ENCODE measurements at places on chromosomes 1 and 21.
A peak's percentile ranks its signal among the peaks of the same experiment; 100 is the strongest.

GRCh38 chr1:80047791-80048190 is 1041.3 kb upstream of the ADGRL4 start:
- DNase-seq, result no peak

- DNase-seq, result peak; percentile 46
Measured at GRCh38 chr1:224333939-224334786, 4.2 kb upstream of the NVL start.

- peak; percentile 90 for DNase-seq
Measured at GRCh38 chr1:109877317-109877771, 33.3 kb upstream of the CSF1 start.

GRCh38 chr1:17979815-17980214 is 127.8 kb upstream of the IGSF21 start:
- no peak for DNase-seq

GRCh38 chr1:3087049-3087448 is 18.0 kb downstream of the PRDM16 start:
- DNase-seq, result no peak

- no peak for DNase-seq
Measured at GRCh38 chr21:44994047-44994694, 54.3 kb downstream of the SLX9 start.
